ENCODE measurements at places on chromosomes 4 and X. TPM values are rescaled to one million over a fixed set of nuclear protein-coding genes. Genes with fewer than 3 reads are reported as not detected.

The FRMD7 gene
- not detected for total RNA-seq

The TBC1D8B gene
- 1.1 TPM for total RNA-seq

The RAI2 gene
- total RNA-seq, result 2.5 TPM

The DCAF16 gene
- total RNA-seq, result 10.0 TPM

The BMP3 gene
- 0.20 TPM for total RNA-seq

The CSN1S1 gene
- not detected for total RNA-seq

The GPRASP2 gene
- total RNA-seq, result 2.8 TPM

The CCNA2 gene
- 0.60 TPM for total RNA-seq

The PLXNB3 gene
- total RNA-seq, result 0.10 TPM

The SLC7A11 gene
- not detected for total RNA-seq

The IL3RA gene
- total RNA-seq, result 8.0 TPM

The CYLC1 gene
- total RNA-seq, result not detected

The UBA1 gene
- 165 TPM for total RNA-seq

The CDKL5 gene
- 3.0 TPM for total RNA-seq

The TIMM17B gene
- total RNA-seq, result 78.8 TPM

The LRCH2 gene
- 0.49 TPM for total RNA-seq

The SPATA18 gene
- 2.6 TPM for total RNA-seq

The CENPVL2 gene
- total RNA-seq, result not detected

The AFF2 gene
- total RNA-seq, result 0.39 TPM

The ARAF gene
- total RNA-seq, result 93.3 TPM

The F8 gene
- 33.7 TPM for total RNA-seq

The CT45A10 gene
- total RNA-seq, result not detected

The TMPRSS11D gene
- not detected for total RNA-seq

The EDNRA gene
- total RNA-seq, result 1.4 TPM

The GK gene
- 5.7 TPM for total RNA-seq

The MAGEA12 gene
- not detected for total RNA-seq

The TNMD gene
- not detected for total RNA-seq

The TNIP3 gene
- not detected for total RNA-seq

The SLC6A14 gene
- total RNA-seq, result not detected

The HPGD gene
- total RNA-seq, result 1.2 TPM

The DGAT2L6 gene
- total RNA-seq, result not detected

The PLP1 gene
- not detected for total RNA-seq

The NAT8L gene
- 1.5 TPM for total RNA-seq

The SPANXB1 gene
- not detected for total RNA-seq

The AREG gene
- total RNA-seq, result 4.0 TPM

The EPHA5 gene
- total RNA-seq, result not detected

Data from gastrocnemius medialis (tissue), 4 donors.